Stimulated activated CD8-positive, alpha-beta memory T cell treated with anti-CD3 and anti-CD28 coated beads, Interleukin-7, amount 100 ng/mL, for 1 hour (primary cell): ENCODE measurements at places on chromosomes 5 and 9.

GRCh38 chr5:172740428-172741205 lies 30.4 kb downstream of the DUSP1 start:
- no peak for DNase-seq

GRCh38 chr5:132498152-132498551 lies 7.6 kb upstream of the IRF1 start:
- DNase-seq, result no peak

- no peak for DNase-seq
These were observed 69.7 kb upstream of the ABL1 start for GRCh38 chr9:130765137-130766020.

- no peak for DNase-seq
These were observed 148.7 kb downstream of the FAM174A start for GRCh38 chr5:100683881-100684280.

DNA sequence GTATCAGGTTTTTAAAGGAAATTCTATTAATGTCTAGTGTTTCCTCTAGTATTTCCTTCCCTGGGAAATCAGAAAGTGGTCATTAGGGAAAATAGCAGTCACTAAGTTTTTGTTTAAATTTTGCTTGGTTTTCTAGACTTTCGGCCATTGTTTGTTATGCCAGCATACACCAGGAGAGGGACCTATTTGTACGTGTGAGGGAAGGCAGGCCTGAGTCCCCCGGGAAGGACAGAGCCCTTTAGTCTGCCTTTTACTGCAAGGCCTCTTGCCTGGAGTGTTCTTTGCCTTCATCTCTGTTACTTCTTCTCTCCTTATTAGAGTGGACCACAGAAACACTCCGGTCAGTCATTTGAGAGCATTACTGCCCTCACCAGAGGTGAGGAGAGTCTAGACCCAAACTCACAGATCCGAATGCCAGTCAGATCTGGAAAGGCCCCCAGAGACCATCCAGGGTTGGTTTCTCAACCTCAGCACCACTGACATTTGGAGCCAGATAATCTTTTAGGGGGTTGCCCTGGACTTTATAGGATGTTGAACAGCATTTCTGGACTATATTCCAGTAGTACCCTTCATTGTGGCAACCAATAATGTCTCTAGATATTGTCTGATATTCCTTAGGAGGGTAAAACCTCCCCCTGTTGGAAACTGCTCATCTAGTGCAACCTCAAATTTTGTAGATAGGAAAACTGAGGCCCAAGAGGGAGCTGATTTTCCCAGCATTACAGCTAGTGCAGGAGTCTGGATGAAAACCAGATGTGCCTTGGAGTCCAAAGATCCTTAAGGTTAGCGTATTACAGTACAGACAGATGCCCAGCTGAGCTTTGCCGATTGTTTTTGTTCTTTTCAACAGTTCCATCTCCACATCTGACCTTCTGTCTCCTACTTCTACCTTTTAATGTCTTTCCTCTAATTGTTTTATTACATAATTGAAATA lies 93.0 kb upstream of the NIPAL4 start:
- no peak for DNase-seq

- DNase-seq, result no peak
These were observed 23.4 kb downstream of the CEMIP2 start for GRCh38 chr9:71744754-71745521.

DNA sequence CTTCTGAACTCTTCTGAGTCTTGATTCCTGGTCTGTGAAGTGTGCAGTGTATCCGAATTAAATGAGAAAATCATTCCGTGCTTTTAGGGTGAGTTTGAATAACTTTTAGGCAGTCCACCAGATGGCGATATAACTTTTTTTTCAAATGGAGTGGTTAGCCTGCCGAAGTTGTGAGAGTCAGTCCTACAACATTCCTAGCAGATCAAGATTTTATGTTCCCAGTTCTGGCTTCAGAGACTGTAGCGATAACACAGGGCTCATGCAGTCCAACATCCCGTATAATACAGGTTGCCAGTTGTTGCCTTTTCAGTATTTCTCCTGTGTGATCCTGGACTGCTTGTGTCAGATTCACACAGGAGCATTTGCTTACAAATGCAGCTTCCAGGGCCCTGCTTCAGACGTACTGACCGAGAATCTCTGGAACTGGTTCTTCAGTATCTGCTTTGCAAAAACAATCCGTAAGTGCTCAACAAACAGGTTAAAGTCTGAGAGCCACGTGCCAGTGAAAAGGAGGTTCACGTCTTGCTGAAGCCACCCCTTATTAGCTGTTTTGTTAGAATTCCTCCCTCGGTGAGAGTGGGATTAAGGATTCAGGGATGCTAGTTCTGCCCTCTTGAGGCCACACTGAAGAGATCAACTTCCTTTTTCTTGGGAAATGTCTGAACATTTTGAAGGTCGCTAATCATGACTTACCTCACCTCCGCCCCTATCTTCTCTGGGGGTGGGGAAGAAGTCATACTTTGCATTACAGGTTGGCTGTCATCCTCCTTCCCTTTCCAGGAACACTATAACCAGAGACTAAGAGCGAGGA lies 22.8 kb downstream of the SMIM3 start:
- DNase-seq, result no peak

- no peak for DNase-seq
These were observed 3.7 kb downstream of the HABP4 start for GRCh38 chr9:96453625-96454024.

GRCh38 chr5:10586008-10586407 lies 22.1 kb downstream of the ANKRD33B start:
- no peak for DNase-seq

DNA sequence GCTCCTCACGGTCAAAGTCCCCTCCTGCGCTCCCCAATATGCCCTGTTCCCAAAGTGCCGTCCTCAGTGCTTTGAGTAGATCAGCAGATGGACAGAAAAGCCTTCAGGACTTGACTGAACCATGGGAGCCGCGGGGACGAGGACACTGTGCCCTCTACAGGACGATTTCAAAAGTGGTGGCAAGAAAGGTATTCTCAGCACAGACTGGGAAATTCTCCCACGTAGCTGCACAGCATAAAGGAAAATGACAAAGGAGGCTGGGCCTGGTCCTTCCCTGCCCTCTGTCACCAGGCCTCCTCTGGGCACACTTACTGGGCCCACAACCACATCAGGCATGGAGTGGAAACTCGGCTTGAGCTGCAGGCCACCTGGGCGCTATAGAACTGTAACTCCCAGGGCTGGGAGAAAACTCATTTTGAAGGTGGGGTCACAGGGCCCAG lies 16.7 kb upstream of the MTMR12 start:
- peak; percentile 17 for DNase-seq

GRCh38 chr9:37922363-37923117 lies 18.6 kb upstream of the SLC25A51 start:
- no peak for DNase-seq

GRCh38 chr9:126325821-126326220 lies 808 bp upstream of the MVB12B start:
- DNase-seq, result no peak

DNA sequence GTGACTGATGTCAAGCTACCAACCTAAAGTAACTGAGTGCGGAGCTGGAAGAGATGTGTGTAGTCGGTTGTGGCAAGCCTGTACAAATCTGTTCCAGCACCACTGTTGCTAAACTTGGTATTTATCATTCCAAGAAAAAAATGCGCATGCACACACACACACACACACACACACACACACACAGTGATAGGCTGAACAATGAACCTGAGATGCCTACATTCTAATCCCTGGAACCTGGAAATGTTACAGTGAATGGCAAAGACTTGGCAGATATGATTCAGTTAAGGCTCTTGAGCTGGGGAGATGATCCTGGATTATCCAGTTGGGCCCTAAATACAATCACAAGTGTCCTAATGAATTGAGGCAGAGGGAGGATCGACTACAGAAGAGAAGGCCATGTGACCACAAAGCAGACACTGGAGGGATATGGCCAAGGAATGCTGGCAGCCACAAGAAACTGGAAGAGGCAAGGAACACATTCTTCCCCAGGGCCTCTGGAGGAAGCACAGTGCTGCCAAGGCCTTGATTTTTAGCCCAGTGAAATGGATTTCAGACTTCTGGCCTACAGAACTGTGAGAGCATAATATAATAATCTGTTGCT lies 49.7 kb upstream of the LHFPL2 start:
- DNase-seq, result no peak
